ENCODE measurements at places on chromosomes 5 and 9. TPM values are rescaled to one million over a fixed set of nuclear protein-coding genes. Genes with fewer than 3 reads are reported as not detected.
A peak's percentile ranks its signal among the peaks of the same experiment; 100 is the strongest.

DNA sequence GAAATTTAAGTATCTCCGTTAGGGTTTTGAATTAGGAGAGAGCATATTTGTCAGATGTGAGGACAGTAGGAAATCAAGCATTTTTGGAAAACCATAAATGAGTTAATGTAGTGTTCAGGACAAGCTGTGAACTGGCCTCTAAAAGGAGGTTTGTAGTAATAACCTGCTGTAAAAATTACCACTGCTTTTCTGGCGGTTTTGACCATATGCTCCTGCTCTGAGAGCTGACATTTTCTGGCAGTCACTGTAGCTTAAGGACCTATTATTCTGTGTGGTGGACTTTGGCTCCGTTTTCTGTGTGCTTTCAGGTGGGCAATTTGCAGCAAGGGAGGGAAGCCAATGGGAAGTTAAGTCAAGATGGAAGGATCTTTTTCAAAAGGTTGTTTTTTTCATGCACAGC, 111.1 kb downstream of the SGCD start:
- DNase-seq = no peak

GRCh38 chr5:132032196-132032595, 20.7 kb upstream of the ACSL6 start:
- no peak for DNase-seq

- peak; percentile 69 for DNase-seq
Observed at GRCh38 chr5:95530416-95530815, 24.4 kb downstream of the SKIC3 start.

DNA sequence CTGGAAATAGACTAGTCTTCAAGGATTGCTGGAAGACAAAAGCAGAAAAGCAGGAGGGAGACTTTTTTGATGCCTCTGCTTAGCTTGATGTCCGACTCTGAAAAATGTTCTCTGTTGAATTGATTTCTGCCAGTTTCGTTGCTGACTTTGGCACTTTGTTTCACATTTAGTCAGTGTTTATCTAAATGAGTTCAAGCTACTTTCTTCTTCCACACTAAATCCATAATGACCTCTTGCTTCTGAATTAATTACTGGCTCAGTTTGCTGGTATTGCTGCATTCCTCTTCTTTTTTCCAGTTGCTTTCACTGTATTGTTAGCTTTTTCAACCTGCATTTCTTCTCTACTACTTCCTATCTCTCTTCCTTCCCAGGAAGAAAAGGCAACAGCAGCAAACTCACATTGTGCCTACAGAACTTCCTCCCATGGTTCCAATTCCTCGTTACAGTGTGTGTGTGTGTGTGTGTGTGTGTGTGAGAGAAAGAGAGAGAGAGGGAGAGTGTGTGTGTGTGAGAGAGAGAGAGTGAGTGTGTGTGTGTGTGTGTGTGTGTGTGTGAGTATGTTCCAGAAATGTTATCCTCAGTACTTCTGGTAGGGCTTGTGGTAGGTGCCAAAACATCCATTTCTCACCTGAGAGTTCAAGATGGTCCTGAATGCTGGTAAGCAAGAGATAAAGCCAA, 234.8 kb downstream of the CSNK1G3 start:
- no peak for DNase-seq

The ADAMTS6 gene
- 21.1 TPM for total RNA-seq

The NEUROG1 gene
- total RNA-seq = not detected

Measured in A172 (cell line).